ENCODE measurements at places on chromosomes 1 and 21. TPM values are rescaled to one million over a fixed set of nuclear protein-coding genes. Genes with fewer than 3 reads are reported as not detected.

ANKRD35 gene
- 0.26 TPM for polyA plus RNA-seq

TMEM81 gene
- polyA plus RNA-seq, result 2.1 TPM

NUP210L gene
- not detected for polyA plus RNA-seq

PSEN2 gene
- 8.0 TPM for polyA plus RNA-seq

CLDN17 gene
- not detected for polyA plus RNA-seq

OR6K3 gene
- not detected for polyA plus RNA-seq

All from foreskin keratinocyte (primary cell).